ENCODE measurements at places on chromosomes 6 and 20. TPM values are rescaled to one million over a fixed set of nuclear protein-coding genes. Genes with fewer than 3 reads are reported as not detected.

WFDC2 gene
- polyA plus RNA-seq: 1,020 TPM

GRCh38 chr6:115441651-115442050 is 619.0 kb downstream of the FRK start:
- no peak for DNase-seq

- DNase-seq: no peak
These were observed 67.5 kb upstream of the MBOAT1 start for GRCh38 chr6:20279608-20280287.

TREM2 gene
- 7.4 TPM for polyA plus RNA-seq

Data from lung (tissue), 17 donors.